ENCODE measurements at places on chromosomes 16 and 17.

DNA sequence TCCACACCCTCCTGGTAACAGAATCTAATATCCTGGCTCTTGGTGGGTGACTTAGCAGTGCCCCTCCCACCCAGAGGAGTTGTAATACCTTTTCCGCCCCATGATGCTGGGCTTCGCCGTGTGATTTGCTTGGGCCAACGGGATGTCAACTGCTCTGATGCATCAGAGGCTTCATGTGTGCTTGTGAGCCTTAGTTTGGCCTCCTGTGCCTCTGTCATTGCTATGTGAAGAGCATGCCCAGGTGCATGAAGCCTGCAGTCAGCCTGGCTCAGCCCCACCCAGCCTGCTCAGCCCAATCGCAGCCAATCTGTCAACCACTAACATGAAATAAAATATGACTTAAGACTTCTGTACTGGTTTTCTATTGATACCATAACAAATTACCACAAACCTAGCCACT, 201.2 kb upstream of the RPL38 start:
- DNase-seq = no peak

DNA sequence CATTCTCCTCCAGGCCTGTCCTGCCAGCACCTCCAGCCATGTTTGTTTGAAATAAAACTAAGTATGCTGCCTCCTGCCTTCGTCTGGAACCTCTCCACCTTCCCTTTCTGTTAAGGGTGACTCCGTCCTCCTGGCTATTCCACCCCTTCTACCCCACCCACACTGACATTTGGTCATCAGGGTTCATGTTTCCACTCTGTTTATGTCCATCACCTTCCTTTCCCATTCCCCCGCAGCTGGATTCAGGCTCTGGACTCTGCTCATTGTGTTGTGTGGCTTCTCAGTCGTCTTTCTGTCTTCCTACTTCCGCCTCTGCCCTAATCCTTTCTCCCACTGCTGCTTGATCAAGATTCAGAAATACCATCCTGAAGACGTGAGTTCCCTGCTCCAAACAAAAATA, 28.6 kb downstream of the EPN2 start:
- no peak for DNase-seq

GRCh38 chr16:9119795-9120194, 28.4 kb downstream of the HAPSTR1 start:
- no peak for DNase-seq

DNA sequence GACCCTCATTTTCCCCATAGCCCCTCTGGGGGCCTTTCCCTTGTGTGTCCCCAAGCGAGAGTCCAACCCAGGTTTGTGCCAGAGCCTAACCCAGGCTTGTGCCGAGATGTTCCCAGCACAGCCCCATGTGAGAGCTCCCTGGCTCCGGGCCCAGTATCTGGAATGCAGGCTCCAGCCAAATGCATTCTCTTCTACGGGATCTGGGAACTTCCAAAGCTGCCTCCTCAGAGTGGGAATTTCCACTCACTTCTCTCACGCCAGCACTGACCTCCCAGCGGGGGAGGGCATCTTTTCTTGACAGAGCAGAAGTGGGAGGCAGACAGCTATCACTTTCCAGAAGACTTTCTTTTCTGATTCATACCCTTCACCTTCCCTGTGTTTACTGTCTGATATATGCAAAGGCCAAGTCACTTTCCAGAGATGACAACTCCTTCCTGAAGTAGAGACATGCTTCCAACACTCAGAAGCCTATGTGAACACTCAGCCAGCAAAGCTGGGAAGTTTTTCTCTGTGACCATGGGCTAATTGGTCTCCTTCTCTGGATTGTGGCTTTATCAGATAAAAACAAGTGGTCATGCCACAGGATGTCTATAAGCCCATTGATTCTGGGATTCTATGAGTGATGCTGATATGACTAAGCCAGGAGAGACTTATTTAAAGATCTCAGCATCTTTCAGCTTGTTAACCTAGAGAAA, 2.5 kb upstream of the CCL2 start:
- DNase-seq = no peak

DNA sequence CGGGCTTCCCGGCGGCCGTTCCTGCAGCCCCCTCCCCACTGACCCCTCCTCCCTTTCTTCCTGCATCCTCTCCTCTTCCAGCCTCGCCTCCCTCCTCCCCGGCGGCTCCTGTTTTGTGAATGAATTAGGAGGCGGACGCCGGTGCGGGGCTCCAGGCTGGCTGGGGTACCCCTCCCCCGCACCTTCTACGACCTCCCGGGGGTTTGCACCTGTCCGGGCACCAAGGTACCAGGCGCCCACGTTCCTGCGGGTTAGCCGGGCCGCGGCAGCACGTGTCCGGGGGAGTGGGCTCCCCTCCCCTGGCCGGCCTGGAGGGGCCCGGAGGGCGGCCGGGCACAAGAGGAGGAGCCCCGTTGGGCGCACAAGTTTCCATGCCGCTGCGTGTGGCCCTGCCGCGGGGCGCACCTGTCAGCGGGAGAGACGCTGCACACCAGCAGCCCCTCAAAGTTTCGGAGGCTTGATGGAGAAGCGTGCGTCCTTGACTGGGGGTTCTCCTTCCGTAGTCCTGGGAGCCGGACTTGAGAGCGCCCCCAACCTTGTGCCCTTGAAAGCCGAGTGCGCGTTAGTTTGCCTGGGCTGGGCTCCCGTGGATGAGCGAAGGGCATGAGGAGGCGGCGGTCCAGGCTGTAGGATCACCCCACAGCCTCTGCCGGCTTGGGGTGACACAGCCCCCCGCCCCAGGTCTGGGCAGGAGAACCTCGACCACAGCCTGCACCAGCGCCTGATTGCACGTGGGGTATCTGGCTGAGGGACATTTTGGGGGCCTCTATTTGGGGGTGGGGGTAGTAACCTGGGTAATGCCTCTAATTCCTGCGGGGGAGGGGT, 1.2 kb downstream of the HAS3 start:
- DNase-seq = no peak

- no peak for DNase-seq
Observed at GRCh38 chr16:24820522-24820921, 25.2 kb upstream of the SLC5A11 start.

DNA sequence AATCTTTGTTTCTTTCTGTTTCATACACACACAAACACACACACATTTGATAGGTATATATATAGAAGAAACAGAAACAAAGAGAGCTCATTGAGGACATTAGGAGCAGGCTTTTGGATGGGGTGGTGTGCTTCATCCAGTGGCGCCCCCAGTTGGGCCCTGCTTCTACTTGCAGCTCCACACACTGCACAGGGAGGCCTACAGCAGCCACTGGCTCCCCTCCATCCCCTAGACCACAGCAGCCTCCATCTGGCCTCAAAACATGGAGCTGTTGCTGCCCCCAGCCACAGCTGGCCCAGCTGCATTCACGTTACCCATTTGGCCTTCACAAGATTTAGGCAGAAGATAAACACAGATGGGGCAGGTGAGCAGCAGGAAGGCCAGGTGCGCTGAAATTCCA, 33.1 kb upstream of the NF1 start:
- DNase-seq = no peak

- DNase-seq = no peak
Observed at GRCh38 chr16:26840691-26841090, 226.0 kb upstream of the C16orf82 start.

GRCh38 chr16:19137201-19138128, 23.7 kb downstream of the ITPRIPL2 start:
- DNase-seq = no peak

DNA sequence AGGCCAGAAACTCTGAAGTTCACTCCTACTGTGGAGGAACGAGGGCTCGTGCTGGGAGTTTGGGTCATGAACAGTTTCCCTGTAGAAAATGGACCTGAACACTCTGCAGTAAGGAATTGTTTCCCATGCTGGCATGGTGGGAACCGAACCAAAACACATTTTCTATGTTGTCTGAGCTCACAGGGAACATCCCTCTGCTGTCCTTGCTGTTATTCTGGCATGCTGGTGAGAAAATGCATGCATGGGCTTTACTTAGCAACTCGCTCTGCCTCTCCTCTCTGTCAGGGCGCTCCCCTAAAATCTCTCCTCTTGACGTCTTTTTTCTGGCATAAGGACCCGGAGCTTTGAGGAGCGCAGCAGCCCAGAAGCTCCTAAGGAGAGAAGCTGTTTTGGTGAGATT, 5.4 kb downstream of the RTN4RL1 start:
- DNase-seq = no peak

DNA sequence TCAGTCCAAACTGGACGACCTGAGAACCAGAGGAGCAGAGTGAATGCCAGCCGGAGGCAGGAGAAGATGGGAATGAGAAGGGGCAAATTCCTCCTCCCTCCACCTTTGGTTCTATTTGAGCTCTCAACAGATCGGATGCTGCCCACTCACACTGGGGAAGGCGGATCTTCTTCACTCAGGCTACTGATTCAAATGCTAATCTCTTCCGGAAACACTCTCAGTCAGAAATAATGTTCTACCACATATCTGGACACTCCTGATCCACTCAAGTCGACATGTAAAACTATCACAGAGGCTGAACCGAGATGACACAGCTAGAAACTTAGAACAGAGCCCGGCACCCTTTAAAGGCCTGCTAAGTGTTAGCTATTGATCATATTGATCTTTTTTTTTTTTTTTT, 57.4 kb upstream of the GRIN2A start:
- no peak for DNase-seq

DNA sequence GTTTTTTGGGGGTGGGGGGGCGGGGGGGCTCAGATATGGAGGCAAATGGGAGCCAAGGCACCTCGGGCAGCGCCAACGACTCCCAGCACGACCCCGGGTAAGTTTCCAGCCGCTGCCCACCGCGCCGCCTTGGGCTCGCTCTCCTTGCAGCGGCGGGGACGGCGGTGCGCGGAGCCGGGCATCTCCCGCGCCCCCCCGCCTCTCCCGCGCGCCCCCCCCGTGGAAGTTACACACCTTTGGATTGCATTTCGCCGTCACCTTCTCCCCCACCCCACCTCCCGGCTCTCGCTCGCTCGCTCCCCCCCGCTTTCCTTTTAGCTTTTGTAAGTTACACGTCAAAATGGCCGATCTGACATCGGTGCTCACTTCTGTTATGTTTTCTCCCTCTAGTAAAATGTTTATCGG, 387 bp downstream of the MSI2 start:
- peak; percentile 33 for DNase-seq

DNA sequence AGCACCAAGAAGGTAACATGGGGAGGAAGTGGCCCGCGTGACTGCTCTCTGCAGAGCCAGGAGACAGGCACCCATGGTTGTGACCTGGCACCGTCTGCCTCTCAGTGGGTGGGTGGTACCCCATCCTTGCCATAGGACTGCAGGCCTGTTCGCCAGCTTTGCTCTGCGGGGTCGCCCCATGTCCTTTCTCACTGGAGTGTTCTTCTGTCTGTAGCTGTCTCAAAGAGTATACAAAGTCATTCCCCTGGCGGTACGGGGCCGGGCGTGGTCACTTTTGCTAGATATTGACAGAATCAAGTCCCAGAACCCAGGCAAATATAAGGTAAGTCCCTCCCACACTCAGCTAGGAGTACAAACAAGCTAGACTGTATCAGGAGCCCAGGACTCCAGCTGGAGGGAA, 6.0 kb downstream of the TBC1D26 start:
- no peak for DNase-seq

GRCh38 chr16:75233611-75233938, 14.8 kb downstream of the CTRB1 start:
- DNase-seq = no peak
